Stimulated activated CD4-positive, alpha-beta T cell treated with anti-CD3 and anti-CD28 coated beads, TNF-alpha, amount 100 ng/mL, for 48 hours (primary cell): ENCODE measurements at places on chromosomes 7 and 10.

GRCh38 chr7:137488038-137488437, 144.5 kb upstream of the PTN start:
- no peak for DNase-seq

GRCh38 chr10:120436439-120437112, 20.5 kb upstream of the PLPP4 start:
- DNase-seq = no peak

GRCh38 chr7:9955138-9955537, 1018.5 kb upstream of the PHF14 start:
- DNase-seq = no peak

GRCh38 chr10:122746408-122746807, 46.8 kb upstream of the C10orf120 start:
- DNase-seq = no peak

GRCh38 chr7:94429153-94429552, 34.5 kb downstream of the COL1A2 start:
- DNase-seq = no peak

GRCh38 chr7:131211500-131211899, 116.2 kb upstream of the MKLN1 start:
- DNase-seq = no peak

DNA sequence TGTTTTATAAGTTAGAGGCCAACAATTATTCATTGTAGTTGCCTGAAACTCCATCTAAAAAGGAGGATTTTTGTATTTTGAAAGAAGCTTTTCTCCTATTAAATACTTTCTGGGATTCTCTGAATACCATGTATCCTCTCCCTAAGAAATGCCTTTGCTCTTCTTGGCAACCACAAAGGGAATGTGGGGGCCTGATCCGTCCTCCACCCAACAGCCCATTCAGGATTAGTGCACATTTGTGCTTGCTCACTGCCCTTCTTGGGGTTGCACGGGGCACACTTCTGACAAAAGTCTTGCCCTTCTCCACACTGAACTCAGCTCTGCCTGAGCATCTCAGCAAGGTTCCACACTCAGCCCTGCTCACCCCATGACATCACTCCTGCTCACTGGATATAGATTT, 194.2 kb downstream of the SLC25A13 start:
- no peak for DNase-seq

GRCh38 chr10:115417585-115418265, 324.6 kb downstream of the ATRNL1 start:
- no peak for DNase-seq

DNA sequence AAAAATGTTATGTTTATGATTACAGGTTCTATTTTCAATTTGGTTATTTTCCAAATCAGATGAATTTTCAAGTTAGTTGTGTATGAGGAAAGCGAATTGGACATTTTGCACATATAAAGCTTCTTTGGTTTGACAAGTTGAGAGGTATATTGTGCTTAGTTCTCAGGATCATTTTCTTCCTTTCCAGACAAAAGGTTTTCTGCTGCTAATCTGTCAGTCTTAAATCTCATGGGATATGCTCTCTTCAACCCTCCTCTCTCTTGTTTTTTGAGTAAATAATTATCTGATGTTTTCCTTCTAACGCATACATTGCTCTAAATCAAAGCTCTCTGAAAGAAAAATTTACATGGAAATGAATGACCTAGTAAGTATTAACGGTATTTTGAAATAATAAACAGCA, 77.9 kb downstream of the PPP1R3A start:
- DNase-seq = no peak

DNA sequence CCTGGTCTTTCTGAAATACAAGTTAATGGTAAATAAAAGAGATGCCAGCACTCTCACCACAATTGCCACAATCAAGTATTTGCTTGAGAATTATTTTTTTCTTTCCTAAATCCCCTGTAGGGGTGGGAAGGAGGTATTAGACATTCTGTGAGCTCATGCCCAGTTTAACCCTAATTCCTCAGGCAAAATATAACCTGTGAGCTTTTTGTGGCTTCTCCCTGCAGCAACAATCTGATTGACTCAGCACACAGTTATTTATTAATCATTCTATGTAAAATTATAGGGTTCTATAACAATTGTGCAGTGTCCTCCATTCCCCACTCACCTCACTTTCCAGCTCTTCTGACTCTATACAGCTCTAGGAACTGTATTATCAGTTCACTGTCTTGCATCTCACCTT, 66.3 kb downstream of the GLI3 start:
- no peak for DNase-seq

DNA sequence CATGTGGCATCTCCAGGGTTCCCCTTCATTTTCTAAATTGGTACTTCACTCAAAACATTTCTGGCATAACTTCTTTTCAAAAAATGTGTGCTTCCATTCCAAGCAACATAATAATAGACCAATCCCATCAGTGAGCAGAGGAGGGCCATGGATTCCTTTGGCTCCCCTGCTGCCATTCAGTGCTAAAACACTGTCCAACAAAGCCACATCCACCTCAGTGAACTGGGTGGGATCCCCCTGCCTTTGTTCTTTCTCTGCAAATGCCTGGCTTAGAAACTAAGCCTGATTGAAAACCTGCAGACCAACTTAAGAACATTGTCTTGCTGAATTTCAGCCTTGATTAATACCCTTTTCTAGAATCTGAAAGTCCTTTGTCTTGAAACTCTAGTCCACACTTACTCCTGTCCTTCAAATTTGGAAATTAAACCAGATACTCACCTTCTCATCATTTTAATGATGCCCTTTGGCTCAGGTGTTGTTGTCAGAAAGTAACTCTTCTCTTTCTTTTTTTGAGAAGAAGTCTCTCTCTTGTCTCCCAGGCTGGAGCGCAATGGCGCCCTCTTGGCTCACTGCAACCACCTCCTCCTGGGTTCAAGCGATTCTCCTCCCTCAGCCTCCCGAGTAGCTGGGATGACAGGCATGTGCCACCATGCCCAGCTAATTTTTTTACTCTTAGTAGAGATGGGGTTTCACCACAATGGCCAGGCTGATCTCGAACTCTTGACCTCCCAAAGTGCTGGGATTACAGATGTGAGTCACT, 132.3 kb downstream of the PLXNA4 start:
- no peak for DNase-seq

GRCh38 chr7:155066417-155066950, 3.6 kb upstream of the HTR5A start:
- DNase-seq = no peak
